Stimulated activated CD8-positive, alpha-beta memory T cell treated with anti-CD3 and anti-CD28 coated beads, Interleukin-7, amount 100 ng/mL, for 1 hour (primary cell): ENCODE measurements at places on chromosomes 2 and 18.
A peak's percentile ranks its signal among the peaks of the same experiment; 100 is the strongest.

DNA sequence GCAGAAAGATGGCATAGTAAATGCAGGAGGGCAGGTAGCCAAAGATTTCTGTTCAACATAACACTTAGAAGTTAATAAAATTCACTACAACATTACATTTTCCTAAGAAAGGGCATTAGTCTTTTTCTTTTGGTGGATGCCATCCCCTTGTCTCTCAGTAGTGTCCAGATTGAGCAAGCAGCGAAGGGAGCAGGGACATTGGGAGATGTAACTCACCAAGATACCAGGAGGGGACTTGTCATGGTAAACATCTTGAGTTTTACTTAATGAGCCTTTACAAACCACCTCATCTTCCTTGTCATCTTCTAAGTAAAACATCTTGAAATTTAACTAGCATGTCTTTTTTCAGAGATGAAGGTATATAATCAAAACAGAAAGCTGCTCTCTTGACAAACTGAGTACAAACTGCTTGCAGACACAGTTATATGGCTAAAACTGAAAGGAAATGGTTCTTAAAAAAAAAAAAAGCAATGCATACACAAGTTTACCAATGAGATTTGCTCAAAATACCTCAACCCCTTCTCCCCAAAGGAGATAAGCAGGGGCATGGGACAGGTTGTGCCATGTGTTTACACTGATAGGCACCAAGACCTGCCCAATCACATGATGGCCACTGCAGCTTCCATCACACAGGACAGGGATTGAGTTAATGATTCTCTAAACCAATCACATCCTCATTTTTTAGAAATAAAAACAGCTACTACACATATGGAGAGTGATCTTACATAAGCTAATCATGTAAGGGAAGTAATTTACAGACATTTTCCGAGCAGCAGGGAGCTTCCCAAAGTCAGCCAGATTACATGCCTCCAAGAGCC lies 30.3 kb downstream of the LPIN2 start:
- DNase-seq: no peak

GRCh38 chr2:219335373-219335786 lies 2.8 kb upstream of the RESP18 start:
- DNase-seq: no peak

GRCh38 chr18:28541276-28541930 lies 364.5 kb upstream of the CDH2 start:
- no peak for DNase-seq

DNA sequence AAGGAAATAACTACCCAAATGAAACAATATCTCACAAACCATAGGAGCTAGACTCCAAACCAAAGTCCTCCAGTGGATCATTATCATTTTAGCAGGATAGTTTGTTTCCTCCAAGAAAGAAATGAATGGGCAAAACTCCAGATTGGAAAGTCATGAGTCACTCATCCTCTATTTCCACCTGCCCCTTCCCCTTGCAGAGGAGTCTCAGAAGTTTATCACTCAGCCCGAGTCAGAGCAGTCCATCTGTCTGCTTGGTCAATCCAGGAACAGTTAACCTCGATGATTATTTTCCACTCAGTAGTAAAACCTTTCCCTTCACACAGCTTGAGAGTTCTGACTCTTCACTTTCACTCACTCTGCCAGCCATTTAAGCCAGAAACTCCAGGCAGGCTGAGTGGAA lies 462.2 kb downstream of the BCL11A start:
- DNase-seq: no peak

- no peak for DNase-seq
Measured at GRCh38 chr2:201128033-201128432, 12.1 kb downstream of the CFLAR start.

- DNase-seq: no peak
Measured at GRCh38 chr2:129896226-129897100, 83.0 kb upstream of the RAB6C start.

GRCh38 chr2:47265751-47266231 lies 110.7 kb upstream of the STPG4 start:
- no peak for DNase-seq

GRCh38 chr2:218648088-218648786 lies 11.2 kb downstream of the ZNF142 start:
- DNase-seq: peak; percentile 19

DNA sequence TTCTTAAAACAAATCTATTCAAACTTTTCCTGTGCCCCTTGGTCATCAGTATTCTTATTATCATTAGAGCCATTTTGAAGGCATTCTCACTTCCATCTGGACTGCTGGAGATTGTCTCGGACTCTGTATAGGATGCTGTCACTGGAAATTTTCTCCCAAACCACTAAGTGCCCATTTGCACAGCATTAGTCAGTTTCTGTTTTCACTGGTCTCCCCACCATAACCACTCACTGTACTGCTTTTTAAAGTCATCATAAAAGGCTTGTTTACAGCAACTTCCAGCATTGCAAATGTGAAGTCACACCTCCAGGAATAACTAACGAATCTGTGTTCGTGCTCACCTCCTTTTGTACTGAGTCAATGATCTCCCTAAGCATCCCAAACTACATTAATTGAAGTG lies 150.9 kb upstream of the SERTAD2 start:
- DNase-seq: no peak

DNA sequence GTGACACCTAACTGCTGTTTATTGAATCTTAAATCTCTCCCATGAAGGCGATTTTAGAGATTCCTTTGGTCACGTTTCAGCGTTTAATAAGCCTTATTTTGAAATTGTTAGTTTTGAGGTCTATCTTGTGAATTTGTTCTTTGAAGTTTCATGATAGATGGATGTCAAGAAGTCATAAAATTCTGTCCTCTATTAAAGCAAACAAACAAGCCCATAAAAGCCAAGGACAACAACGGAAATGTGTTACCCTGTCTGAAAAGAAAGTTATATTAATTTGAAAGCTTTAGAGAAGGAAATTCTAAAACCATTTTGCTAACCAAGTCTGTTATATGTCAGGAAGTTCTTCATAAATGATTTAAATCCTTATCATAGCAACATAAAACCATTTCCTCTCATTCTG lies 7.0 kb upstream of the CAVIN2 start:
- no peak for DNase-seq

- no peak for DNase-seq
Measured at GRCh38 chr18:67961701-67962440, 445.4 kb upstream of the DSEL start.

DNA sequence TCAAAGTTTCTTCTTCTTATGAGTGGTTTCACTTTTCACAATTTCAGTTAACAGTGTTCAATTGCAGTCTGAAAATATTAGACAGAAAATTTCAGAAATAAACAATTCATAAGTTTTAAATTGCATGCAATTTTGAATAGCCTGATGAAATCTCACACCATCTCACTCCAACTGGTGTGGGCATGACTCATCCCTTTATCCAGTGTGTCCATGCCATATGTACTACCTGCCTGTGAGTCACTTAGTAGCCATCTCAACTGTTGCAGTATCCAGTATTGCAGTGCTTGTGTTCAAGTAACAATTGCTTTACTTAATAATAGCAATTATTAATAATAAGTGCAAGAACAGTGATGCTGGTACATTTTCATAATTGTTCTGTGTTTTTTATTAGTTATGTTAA lies 1202.5 kb downstream of the DSC3 start:
- no peak for DNase-seq

DNA sequence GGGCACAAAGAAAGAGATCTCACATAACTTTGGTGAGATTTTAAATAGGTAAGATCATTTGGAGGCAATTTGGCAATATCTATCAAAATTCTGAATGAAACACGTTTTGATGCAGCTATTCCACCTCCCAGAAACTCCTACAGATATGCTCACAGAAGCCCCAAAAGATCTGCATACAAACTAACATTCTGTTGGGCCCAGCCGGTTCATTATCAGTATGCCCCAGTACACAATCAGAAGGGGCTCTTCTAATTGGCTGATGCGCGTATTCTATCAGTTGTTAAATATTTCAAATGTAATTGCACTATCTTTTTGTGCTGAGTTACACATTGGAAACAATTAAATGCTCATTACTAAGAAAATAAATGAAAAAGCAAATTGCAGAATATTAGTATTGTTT lies 7.1 kb upstream of the TGIF1 start:
- no peak for DNase-seq

- no peak for DNase-seq
Measured at GRCh38 chr2:72778410-72778809, 47.4 kb downstream of the EXOC6B start.

DNA sequence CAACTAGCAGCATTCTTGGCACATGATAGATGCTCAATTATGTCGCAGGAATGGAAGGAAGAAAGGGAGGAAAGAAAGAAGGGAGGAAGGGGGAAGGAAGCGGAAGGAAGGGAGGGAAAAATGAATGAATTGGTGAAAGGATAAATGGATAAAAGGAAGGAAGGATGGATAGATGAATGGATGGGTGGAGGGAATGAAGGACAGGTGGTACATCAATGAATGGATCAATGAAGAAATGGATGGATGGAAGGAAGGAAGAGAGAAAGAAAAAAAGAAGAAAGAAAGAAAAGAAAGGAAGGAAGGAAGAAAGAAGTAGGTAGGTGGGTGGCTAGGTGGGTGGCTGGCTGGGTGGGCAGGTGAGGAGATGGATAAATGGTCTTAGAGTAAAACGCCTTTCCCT lies 56.8 kb downstream of the TWIST2 start:
- no peak for DNase-seq

DNA sequence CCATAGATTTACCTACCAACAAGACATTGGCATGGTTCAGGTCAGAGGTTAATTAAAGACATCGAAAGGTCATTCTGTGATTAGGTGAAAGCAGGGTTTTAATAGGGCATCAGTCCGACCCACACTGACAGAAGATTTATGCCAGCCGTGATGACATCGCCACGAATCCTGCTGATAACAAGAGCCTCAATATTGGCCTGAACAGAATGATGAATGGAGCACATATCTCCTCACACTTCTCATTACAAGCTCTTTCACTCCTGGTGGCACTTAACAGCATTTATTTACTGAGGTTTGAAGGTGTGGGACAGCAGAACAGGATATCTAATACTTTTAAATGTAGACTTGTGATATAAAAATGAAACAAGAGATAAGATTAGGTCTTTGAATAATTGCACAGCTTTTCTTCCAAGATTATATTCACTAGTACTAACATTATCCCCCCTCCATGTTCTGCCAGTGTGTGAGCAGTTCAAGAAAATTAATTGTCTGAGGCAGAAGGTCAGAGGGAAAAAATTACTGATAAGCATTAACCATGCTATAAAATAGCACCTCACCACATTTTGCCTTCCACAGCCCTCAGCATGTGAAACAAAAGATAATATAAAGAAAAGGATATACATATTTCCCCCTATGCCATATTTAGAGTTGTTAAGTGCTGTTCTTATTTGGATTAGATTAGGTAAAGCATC lies 23.1 kb upstream of the INSIG2 start:
- DNase-seq: no peak

DNA sequence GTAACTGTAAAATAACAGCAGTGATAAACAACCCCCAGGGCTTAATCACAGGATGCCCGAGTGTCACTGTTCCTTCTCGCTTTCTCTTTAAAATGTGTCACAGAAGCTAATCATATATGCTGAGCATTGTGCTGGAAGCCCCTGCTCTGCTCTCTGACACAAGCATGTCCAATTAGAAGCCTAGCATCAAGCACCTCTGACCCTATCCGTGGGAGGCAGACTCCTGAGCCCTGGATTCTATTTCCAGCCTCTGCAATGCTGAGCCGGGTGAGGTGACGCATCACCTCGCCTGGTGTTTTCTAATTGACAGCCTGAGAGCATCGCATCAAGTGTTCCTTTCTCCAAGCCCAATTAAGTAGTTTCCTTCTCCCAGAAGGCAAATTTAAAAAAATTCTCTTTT lies 19.7 kb upstream of the SCG2 start:
- no peak for DNase-seq

DNA sequence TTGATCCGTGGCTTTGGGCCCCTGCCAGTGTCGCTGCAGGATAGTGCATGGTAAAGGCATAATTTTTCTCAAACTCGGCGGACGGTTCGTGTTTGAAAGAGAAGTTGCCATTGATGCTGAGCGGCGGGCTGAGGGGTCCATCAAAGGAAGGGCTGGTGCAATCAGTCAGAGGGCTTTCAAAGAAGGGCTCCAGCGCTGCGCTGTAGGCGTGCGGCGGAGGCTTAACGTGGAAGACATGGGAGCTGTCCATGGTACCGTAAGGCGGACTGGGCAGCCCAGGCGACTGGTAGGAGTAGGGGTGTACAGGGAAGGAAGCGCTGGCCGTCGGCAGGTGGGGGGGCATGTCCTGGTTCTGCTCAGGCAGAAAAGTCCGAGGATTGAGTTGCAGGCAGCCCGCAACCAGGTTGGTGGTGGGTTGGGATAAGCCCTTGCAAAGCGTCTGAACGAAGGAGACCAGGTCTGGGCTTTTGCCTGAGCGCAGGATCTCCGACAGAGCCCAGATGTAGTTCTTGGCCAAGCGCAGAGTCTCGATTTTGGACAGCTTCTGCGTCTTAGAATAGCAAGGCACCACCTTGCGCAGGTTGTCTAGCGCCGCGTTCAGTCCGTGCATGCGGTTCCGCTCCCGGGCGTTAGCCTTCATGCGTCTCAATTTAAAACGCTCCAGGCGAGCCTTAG lies 2.3 kb downstream of the NEUROD1 start:
- DNase-seq: peak; percentile 19

GRCh38 chr2:30148850-30149249 lies 2.0 kb downstream of the YPEL5 start:
- DNase-seq: no peak

DNA sequence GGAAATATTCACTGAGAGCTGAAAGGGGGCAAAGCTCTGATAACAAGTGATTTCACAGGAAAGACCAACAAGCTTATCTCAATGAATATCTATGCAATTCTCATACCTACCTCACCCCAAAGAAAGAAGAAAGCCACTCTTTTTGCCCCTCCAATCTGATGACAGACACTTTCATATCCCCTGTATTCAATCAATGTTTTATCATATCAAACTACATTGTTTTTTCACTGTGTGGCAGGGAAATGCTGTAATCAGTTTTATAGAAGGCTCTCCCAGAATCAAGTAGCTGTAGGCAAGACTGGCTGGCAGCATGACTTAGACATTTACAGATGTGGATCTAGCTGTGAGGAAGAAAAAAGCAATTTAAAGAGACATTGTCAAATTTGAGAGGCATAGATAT lies 81.3 kb upstream of the PIK3C3 start:
- no peak for DNase-seq

DNA sequence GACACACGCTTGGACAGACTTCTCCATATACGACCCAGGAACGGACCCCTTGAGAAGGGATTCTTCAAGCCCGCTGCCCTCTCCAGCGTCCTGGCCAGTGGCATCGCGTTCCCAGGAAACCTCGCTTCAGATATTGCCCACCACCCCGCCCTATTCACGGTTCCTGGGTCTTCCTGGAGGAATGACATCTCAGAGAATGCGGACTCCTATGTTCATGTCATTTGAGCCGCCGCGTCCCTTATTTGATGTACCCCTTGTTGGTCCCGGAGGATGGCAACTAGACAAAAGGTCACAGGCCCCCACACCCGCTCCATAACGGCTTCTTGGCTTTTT lies 588 bp upstream of the CCDC93 start:
- no peak for DNase-seq

GRCh38 chr2:211800001-211800400 lies 738.6 kb downstream of the ERBB4 start:
- no peak for DNase-seq

GRCh38 chr2:64807417-64807816 lies 153.7 kb upstream of the SERTAD2 start:
- no peak for DNase-seq
